ENCODE measurements at places on chromosomes 7 and 10. TPM values are rescaled to one million over a fixed set of nuclear protein-coding genes. Genes with fewer than 3 reads are reported as not detected.

- peak; percentile 80 for DNase-seq
These were observed 9.4 kb downstream of the SH3PXD2A start for GRCh38 chr10:103845972-103846371.

- peak; percentile 82 for DNase-seq
These were observed 68.1 kb upstream of the FOXK1 start for GRCh38 chr7:4613846-4614548.

DNA sequence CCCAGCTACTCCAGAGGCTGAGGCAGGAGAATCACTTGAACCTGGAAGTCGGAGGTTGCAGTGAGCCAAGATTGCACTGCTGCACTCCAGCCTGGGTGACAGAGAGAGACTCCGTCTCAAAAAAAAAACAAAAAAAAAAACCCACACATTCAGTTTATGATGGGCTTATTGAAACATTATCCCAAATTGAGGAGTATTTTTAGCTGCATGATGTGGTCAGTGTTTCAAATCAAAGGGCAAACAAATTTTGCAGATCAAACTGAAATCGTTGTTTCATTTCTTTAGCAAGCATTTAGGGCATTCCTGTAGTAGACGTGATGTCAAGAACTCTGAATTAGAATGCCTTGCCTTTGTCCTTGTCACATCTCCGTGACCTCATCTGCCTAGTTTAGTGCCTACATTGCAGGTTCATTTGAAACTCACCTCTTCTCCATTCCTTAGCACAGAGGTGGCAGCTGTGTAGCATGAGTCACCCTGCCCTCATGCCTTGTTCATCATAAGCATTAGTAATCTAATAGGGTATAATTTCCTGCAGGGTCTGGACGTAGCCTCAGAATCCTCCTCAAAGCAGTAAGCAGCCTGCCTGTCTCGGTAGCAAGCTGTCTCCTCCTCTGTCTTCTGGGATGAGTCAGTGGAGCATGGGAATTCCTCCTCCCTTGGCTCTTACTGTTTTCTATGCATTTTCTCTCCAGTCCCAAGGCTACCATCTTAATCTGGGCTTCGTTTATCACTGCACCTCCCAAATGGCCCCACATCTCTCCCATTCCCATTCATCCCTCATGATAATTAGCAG is 73.8 kb downstream of the CUL1 start:
- DNase-seq = no peak

HPS6 gene
- total RNA-seq = 13.7 TPM

XRCC2 gene
- 0.43 TPM for total RNA-seq

SPAM1 gene
- total RNA-seq = not detected

All from posterior vena cava (tissue), 2 donors.